ENCODE measurements at places on chromosomes 4 and X.
A peak's percentile ranks its signal among the peaks of the same experiment; 100 is the strongest.

DNA sequence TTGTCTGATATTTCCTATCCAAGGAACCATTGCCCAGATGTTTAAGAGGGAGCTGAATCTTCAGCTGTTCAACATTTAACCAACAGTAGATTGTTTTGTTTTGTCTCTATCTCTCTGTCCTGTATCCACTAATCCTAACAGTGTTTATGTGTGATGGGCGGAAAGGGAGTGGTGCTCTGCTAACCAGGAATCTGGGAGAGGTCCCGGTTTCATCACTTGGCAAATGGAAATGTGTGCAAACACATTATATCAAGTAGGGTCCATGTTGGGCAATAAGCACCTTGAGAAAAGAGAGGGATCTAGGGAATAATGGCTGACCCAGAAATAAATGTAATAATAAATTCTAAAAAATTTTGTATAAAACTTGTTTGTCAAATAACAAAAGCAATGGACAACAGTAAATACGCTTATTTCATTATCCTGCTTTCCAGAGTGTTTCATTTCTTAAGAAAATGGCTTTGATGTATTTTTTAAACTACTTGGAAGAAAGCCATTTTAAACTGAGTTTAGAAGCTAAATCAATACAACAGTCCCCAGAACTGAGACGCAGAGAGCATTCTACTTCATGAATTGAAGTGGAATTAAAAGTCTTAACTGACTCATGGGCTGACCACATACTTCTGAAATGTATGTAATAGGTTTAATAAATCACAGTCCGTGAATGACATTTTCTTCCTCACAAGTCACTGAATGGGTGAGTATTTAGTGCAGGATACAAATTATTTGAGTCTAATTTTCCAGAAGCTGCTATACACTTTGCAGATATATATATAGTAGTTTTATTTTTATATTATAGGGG lies 55.8 kb downstream of the EMCN start:
- no peak for DNase-seq

- no peak for DNase-seq
Observed at GRCh38 chr4:151887031-151887815, 126.4 kb upstream of the GATB start.

- DNase-seq: no peak
Observed at GRCh38 chrX:49282647-49283011, 13.0 kb downstream of the PPP1R3F start.

- no peak for DNase-seq
Observed at GRCh38 chr4:157226601-157227000, 6.1 kb downstream of the GRIA2 start.

DNA sequence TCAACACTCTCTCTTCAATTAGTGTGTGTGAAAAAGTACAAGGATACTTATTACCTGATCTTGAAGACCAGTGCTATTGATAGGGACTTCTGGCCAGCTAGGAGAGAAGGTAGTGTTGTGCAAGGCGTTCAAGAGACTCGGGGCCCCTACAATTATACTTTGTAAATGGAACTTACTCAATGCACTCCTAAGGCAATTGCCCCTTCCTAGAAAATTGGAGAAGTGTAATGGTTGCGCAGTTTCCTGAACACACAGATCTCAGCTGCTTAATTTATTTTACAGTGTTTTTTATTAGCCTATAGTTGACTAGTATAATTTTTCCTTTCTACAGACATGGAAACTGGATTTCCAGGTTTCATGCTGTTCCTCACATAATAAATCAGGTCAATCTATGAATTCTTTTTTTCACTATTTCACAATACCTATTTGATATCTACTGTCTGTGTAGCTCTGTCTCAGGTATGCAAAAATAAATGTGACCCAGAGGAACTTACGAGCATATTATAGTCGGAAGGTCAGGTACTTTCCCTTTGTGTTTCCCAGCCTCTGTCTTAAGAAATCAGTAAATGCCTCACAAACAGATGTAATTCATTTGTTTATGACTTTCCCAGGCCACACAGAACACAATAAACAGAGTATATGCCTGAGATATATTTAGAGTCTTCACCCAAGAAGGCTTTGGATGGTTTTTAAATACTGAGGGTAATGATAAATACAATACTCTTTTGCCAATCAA lies 89.1 kb upstream of the TET2 start:
- DNase-seq: no peak

GRCh38 chrX:9312922-9313867 lies 151.7 kb upstream of the TBL1X start:
- DNase-seq: no peak

DNA sequence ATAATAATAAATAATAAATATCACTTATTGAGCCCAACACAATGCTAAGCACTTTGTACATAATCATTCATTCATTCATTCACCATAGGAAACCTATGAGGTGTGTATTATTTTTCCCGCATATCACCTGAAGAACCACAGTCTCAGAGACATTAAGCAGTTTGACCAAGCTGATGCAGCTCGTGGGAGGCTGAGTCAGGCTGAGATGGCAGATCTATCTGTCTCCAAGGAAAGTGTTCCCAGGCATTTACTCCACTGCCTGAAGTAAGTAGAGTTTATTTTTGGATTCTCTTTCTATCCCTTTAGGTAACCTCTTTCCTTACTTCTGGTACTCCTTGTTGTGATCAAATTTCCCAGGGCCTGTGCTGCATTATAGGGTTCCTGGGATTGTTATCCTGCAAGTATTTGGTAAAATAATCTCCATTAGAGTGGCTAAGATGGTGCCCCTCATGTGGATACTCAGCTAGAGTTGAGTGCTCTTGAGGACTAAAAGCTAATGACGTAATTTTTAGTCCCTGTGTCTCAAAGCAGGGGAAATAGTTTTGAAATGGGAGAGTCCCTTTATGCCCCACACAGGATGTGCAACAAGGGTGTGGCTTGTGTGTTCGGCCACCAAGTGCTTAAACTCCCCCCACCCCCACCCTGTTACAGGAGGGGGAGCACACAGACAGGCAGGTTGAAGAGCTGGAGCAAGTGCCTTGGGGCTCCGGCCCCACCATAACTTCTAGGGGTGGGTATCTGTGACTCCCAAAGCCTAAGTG lies 467.0 kb downstream of the STIM2 start:
- no peak for DNase-seq

DNA sequence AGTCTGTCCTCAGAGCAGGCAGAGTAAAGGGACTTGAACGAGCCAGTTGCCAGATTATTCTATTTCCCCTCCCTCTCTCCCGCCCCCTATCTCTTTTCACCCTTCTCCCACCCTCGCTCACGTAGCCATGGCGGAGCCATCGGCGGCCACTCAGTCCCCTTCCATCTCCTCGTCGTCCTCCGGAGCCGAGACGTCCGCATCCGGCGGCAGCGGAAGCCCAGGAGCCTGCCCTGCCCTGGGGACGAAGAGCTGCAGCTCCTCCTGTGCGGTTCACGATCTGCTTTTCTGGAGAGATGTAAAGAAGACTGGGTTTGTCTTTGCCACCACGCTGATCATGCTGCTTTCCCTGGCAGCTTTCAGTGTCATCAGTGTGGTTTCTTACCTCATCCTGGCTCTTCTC lies 106.2 kb upstream of the SMAD1 start:
- DNase-seq: no peak

DNA sequence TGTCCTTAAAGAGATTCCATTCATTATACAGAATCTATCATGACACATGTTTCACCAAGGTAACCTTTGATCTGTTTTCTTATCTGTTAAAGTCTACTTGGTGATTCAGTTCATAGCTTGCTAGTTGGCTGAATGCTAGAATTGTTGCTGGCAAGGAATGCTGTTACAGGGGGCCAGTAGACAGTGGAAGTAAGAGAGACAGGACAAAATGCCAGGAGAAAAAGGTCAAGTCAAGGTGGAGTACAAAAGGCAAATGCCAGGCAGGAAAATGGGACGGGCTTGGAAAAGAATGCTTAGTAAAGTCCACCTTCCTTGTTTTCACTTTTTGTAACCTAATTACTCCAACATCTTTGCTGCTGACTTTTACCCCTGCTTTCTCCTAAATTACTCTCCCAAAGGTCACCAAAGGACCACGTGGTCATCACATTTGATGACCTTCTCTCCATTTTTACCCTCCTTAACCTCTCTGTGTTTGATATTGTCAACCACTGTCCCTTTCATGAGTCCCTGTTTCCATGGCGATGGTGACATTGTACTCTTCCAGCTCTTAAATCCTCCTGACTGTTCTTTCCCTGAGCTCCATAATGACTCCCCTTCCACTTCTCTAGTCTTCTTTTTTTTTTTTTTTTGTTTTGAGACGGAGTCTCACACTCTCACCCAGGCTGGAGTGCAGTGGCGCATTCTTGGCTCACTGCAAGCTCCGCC lies 24.5 kb upstream of the TAPT1 start:
- no peak for DNase-seq

DNA sequence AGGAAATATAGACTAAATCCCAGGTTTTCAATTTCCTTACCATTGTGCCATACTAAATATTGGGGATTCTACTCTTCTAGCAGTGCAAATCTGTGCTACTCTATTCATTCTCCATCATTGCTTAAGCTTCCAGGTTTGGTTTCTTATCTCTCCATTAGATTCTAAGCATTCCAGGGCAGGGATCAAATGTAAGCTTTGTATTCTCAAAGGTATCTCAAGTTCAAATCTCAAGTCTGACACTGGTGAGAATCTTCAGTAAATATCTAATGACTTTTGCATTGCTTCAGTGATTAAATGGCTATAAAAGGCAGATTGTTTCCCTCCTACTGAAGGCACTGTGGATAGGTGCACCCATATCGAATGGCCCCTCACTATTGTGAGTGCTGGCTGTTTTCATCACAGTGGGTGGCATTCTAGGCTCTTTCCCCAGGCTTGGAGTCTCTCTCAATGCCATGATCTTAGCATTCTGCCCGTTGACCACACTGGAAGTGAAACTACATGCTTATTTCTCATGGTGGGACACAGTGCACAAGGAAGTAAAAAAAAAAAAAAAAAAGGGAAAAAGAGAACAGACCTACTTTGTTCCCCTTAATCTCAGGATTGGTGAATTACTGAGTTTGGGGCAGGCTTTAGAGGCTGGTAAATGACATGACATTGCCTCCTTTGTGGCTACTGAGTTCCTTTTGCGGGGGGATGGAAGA lies 28.7 kb downstream of the FAM9C start:
- no peak for DNase-seq

- DNase-seq: no peak
Observed at GRCh38 chrX:40314070-40314469, 216.3 kb upstream of the BCOR start.

DNA sequence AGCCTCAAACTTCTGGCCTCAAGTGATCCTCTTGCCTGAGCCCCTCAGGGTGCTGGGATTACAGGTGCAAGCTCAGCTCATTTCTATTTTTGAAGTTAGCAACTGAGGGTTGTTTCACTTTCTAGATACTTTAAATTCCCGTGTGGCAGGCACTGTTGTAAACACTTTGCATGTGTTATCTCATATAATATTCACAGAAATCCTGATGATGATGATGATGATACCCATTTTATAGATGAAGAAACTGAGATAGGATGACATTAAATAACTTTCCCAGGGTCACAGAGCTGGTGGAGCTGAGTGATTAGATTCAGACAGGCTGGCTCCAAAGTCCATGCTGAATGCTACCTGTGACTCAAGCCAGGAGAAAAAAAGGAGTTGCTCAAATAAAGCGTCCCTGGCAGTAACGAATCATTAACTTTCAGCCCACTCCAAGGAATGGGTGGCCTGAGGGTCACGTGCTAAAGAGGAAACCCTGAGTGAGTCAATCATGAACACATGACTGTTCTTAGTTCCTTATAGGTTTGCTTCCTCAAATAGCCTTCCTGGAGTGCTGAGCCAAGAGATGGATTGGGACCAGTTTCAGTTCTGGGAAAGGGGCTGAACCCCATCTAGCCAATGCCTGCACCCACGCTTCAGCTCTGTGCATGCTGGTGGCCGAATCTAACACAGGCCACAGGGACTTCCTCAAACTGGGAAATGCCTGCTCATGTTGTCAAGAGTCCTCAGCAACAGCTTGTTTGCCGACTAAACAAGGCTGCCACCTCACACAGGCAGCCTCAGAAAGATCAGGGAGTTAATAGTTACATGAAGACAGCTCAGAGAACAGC lies 52.8 kb downstream of the RBM47 start:
- peak; percentile 8 for DNase-seq

DNA sequence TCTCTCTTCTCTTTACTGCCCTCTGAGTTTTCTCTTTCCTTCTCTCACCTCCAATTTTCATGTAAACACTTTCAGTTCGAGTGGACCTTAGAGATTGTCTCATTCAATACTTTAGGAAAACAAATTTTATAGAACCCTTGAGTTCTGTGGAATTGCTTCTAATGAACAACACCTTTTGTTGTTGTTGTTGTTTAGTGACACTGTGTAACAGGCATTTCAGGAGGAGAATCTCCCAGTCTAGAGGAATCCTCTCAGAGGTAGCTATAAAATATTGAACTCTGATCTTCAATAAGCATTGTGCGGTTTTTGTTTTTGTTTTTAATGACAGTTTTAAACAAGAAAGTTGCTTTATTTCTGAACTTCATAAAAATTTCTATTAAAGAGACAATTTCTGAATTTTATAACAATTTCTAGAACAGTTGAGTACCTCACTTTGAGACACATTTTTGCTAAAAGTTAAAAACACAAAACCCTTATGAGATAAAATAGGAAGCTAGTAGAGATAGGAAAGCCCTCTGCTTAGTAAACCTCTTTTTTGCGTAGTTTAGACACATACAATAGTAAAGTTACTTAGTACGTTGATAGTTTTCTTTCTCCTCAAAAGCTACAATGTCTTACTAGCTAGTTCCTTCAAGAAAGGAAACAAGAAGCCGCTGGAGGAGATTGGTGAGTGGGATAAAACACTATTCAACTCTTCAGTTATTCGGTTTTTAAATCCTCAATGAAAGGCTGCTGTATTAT lies 38.8 kb downstream of the CLCN3 start:
- no peak for DNase-seq

DNA sequence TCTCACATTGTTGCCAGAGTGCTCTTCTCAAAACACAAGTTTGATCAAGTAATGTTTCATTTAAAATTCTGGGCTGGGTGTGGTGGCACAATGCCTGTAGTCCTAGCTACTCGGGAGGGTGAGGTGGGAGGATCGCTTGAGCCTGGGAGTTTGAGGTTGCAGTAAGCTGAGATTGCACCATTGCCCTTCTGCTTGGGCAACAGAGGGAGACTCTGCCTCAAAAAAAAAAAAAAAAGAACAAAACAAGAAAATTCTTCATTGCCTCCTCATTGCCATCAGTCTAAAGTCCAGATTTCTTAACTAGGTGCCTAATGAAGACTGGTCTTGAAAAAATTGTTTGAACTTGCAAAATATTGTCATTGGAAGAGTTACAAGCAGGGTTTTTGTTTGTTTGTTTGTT lies 120.1 kb downstream of the MFAP3L start:
- no peak for DNase-seq

DNA sequence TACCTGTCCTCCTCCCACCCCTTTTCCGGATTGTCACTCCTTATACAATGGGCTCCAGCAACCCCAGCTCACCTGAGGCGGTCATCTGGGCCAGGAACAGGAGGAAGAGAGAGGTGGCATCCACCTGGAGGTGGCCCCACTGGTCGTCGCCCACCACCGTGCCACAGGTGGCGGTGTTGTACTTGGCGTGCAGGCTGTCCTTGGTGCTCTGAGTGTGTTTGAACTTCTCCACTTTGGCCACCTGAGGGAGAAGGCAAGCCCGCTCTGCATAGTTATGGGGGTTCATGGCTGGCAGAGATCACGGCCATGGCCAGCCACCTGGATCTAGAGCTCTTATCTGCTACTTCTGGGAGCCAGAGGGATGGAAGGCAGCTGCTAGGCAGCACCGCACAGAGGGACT lies 32.9 kb downstream of the PHKA2 start:
- no peak for DNase-seq
